Liver (tissue), 10 donors: ENCODE measurements at places on chromosomes 2 and 18.

DNA sequence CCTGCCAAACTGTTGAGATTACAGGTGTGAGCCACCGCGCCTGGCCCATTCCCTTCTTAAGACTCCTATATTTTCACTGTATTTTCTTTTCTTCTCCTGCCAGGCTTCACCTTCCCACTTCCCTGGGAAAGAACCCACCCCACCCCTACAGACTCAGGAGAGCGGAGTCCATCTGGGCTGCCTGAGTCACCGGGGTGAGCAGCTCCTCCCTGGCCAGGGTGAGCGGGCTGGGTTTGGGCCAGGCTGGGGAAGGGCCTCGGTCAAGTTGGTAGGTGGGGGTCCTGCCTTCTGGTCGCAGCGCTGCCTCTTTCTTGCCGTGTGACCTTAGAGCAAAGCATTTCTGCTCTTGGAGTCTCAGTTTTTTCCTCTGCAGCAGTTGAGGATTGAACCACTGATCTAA, 2.1 kb upstream of the GAREM2 start:
- DNase-seq: no peak
- H3K4me1 ChIP-seq: peaks cover 8% of the 10 kb centered on the region
- no peaks in the 10 kb centered on the region for H3K27me3 ChIP-seq
- no peak overlapping the region for H3K4me3 ChIP-seq
- no peak overlapping the region for H3K27ac ChIP-seq

DNA sequence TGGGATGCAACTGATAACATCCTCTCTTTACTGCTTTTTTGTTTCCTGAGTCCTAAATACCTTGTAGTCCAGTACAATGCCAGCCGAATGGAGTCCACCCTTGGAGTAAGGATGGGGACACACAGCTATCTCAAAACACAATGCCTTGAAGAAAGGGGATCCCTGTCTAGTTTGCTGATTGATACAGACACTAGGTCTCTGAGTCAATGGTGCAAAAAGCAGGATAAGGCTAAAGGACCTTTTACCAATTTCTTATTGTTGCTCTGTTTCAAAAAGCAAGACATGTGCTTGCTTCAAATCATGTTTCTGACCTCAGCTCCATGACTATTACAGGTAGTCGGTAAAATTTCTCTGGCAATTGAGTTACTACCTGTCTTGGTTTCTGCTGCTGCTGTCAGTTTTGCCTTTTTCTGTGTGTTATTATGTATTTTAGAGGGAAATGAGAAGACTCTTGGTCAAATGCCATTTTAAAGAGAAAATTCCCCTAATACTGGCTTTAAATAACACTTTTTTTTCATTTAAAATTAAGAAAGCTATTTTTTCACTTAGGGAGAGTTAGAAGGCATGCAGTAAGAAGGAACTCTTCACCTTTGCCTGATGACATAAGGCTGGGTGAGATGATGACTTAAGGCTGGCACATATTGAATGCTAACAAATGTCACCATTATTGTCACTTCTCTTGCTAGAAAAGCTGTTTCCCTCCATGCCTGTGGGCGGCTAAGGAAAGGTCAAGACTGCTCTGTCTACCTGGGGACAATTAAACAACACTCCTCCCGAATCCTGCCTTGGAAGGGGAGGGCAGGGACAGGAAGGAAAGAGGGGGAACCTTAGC, 4.9 kb upstream of the FIGLA start:
- DNase-seq: no peak
- H3K4me1 ChIP-seq: peaks cover 3% of the 10 kb centered on the region
- peaks cover 7% of the 10 kb centered on the region for H3K27me3 ChIP-seq

GRCh38 chr18:23903971-23904370, 110.6 kb upstream of the TTC39C start:
- H3K36me3 ChIP-seq: no peaks in the 10 kb centered on the region
- DNase-seq: no peak
- H3K4me1 ChIP-seq: no peaks in the 10 kb centered on the region
- no peak overlapping the region for H3K4me3 ChIP-seq
- H3K27me3 ChIP-seq: no peaks in the 10 kb centered on the region
- H3K27ac ChIP-seq: no peak overlapping the region

DNA sequence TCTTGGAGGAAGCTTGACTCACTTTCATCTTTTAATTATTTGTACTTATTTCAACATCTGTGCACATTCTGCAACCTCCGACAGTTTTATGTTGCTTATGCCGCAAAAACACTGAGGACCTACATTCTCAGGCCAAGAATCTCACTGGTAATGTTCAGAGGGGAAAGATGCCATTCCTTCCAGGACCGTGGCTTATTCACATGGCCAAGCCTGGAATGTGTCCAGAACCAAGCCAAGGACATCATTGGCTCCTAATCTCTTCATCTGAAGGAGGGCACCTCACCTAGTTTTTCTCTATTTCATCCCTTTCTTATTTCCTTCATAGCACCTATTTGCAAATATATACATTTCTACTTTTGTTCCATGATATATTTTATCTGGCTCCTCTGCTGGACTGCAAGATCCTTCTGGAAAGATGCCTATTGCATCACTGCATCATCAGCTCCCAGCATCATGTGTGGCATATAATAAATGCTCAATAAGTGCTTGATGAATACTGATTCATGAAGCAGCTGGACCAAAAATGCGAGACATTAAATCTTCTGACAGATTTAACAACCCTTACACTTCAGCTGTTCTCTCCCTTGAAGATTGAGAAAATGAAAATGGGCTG, 377.1 kb downstream of the TNS1 start:
- no peaks in the 10 kb centered on the region for H3K4me1 ChIP-seq
- H3K36me3 ChIP-seq: no peaks in the 10 kb centered on the region
- no peaks in the 10 kb centered on the region for H3K27me3 ChIP-seq

- DNase-seq: no peak
- no peaks in the 10 kb centered on the region for H3K27me3 ChIP-seq
- H3K27ac ChIP-seq: no peak overlapping the region
- no peak overlapping the region for H3K4me3 ChIP-seq
- H3K4me1 ChIP-seq: no peaks in the 10 kb centered on the region
- no peaks in the 10 kb centered on the region for H3K36me3 ChIP-seq
These were observed 18.7 kb upstream of the LMAN1 start for GRCh38 chr18:59377613-59378337.

DNA sequence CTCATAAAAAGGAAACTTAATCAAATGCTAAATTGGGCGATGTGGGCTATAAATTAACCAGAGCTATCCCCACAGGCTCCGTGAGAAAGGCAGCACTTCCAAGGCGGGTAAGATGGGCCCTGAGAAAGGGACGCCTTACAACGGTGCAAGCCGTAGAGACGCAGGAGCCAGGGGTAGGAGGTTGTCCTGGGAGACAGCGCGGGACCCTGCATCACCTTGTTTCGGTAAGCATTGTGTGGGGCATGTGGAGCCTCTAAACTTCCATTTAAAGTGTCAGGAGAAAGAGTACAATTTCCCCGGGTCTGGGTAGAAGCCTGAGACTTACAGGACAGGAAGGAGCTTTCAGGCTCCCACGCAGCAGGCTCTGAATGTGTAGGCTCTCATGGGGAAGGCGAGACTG, 1.2 kb upstream of the PER2 start:
- no peaks in the 10 kb centered on the region for H3K27me3 ChIP-seq
- H3K4me1 ChIP-seq: peaks cover 39% of the 10 kb centered on the region
- peak overlapping the region; percentile 92 for H3K27ac ChIP-seq
- no peak overlapping the region for H3K4me3 ChIP-seq
- DNase-seq: no peak

DNA sequence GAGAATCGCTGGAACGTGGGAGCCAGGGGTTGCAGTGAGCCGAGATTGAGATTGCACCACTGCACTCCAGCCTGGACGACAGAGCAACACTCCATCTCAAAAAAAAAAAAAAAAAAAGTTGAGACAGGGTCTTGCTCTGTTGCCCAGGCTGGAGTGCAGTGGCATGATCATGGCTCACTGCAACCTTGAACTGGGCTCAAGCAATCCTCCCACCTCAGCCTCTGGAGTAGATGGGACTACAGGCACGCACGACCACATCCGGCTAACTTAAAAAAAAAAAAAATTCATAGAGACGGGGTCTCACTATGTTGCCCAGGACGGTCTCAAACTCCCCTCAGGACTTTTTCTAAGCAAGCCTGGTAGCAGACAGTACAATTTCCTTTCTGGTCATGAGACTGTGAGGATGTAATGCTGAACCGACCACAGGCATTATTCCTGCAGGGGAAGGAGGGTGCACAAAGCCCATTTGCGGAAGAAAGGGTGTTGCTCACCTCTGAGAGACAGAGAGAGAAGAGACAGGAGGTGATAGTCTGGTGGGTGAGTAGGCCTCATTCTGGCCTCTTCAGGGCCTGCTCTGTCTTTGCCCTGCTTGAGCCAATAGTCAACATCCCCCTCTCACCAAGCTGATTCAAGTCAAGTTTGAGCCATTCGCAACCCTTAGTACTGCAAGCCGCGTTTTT, 205.3 kb downstream of the ZFP36L2 start:
- H3K36me3 ChIP-seq: no peaks in the 10 kb centered on the region
- H3K4me1 ChIP-seq: peaks cover 2% of the 10 kb centered on the region
- no peak overlapping the region for H3K4me3 ChIP-seq
- no peaks in the 10 kb centered on the region for H3K27me3 ChIP-seq

DNA sequence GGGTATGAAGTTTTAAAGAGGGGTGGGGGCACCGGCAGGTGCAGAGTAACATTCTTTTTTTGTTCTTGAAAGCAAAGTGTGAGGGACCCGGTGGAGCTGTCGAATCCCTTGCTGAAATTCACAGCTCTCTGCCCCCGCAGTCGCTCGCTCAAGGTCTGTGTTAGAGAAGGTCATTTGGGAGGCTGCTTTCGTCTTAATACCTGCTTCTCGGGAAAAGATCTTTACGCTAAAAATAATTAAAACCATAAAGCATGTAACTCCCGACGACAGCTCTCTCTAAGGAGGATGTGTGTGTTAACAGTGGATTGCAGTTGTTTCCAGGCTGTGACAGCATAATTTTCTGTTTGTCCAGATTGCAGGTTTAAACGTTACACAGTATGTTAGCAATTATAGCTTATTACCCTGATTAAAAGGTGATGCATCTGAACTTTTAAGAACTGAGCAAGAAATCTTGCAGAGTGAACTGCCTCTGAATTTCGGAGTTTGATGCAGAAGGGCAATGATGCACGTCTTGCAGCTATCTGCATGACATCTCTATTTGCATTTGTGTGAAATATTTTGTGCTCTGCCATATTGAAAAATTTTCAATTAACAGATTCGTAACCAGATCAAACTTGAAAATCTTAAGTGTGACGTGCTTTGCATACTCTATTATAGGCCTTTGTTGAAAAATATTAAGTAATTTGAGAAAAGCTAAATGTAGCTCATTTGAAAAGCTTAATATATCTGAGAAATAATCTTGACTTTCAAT, 954 bp downstream of the RAPGEF4 start:
- H3K4me1 ChIP-seq: peaks cover 5% of the 10 kb centered on the region
- peak overlapping the region; percentile 82 for H3K4me3 ChIP-seq
- no peak for DNase-seq
- no peaks in the 10 kb centered on the region for H3K36me3 ChIP-seq
- H3K27ac ChIP-seq: no peak overlapping the region

GRCh38 chr2:212882626-212883025, 268.8 kb downstream of the IKZF2 start:
- H3K27ac ChIP-seq: no peak overlapping the region
- no peaks in the 10 kb centered on the region for H3K4me1 ChIP-seq
- no peak for DNase-seq
- no peaks in the 10 kb centered on the region for H3K36me3 ChIP-seq
- H3K27me3 ChIP-seq: no peaks in the 10 kb centered on the region
- H3K4me3 ChIP-seq: no peak overlapping the region
